ENCODE measurements at places on chromosomes 1 and 21. TPM values are rescaled to one million over a fixed set of nuclear protein-coding genes. Genes with fewer than 3 reads are reported as not detected.

DNA sequence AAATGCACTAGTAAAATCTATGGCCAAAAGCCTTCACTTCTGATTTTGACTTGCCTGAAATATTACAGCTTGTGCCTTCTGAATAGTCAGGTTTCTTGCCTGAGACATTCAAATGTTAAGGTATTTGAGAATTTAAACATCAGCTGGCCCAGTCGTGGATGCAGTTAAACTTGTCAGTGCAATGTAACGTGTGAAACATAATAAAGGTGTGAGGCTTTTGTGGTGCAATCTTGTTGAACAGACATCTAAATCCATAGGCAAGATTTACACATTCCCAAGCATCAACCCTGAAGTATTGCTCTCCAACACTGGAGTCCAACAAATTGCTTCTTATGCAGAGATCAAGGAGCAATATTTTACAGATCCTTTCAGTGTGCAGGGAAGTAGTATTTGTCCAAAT lies 4.4 kb downstream of the CCN1 start:
- no peak for DNase-seq

GRCh38 chr21:35128536-35128935 lies 79.4 kb upstream of the RUNX1 start:
- no peak for DNase-seq

- peak; percentile 74 for DNase-seq
Observed at GRCh38 chr1:13960375-13960987, 260.5 kb downstream of the PRDM2 start.

GRCh38 chr1:53572815-53573173 lies 113.6 kb downstream of the DMRTB1 start:
- DNase-seq, result no peak

DNA sequence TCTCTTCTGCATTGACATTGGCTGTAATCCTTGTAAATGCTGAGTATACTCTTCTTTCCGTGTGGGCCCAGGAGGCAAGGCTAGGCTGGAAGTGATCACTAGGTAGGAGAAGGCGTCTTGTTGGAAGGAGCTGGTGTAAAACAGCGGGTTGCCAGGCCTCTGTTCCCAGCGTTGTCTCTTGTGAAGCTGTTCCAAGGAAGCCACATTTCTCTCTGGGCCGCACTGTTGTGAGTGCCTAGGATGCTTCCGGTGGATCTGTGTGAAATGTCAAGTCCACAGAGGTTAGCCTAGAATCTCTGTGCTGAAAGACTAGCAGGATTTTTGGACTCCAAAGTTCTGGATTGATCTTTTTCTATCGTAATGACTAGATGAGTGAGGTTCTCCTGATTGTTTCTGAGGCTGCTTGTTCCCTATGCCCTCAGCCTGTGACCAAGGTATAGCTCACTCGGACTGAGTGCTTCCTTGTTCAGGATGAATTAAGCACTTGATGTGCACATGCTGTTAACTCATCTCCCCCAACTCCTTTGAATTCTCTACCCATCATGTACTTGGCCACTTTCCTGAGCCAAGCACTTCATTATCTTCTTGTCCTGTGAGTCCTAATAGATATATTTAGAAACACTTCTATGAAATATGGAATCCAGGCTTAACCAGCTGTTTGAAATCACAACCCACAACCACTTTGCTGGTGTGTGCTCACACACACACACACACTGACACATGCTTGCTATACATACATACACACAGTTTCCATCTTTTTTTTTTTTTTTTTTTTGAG lies 63.3 kb downstream of the PBX1 start:
- peak; percentile 35 for DNase-seq

The ANKRD65 gene
- total RNA-seq, result 2.1 TPM

The LCE1A gene
- not detected for total RNA-seq

The FAM72B gene
- 0.67 TPM for total RNA-seq

The DNM3 gene
- 2.3 TPM for total RNA-seq

The RPTN gene
- total RNA-seq, result not detected

The ALX3 gene
- not detected for total RNA-seq

The ATP1B1 gene
- 298 TPM for total RNA-seq
